ENCODE measurements at places on chromosomes 3 and 15.

DNA sequence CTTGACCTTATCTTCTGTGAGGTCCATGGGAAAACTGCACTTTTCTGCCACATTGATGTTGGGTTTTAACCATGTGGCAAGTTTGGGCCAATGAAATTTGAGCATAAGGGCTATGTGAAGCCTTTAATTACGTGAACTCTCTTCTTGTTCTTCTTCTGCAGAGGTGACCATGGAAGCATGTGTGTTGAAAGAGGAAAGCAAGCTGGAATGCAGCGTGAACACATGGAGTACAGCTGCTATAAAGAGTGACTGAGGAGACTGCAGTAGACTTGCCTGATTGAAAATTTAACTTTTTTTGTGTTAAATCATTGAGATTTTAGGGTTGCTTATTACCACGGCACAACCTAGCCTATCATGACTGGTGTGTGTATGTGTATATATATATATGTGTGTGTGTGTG, 347.3 kb downstream of the ZIC1 start:
- DNase-seq = no peak

DNA sequence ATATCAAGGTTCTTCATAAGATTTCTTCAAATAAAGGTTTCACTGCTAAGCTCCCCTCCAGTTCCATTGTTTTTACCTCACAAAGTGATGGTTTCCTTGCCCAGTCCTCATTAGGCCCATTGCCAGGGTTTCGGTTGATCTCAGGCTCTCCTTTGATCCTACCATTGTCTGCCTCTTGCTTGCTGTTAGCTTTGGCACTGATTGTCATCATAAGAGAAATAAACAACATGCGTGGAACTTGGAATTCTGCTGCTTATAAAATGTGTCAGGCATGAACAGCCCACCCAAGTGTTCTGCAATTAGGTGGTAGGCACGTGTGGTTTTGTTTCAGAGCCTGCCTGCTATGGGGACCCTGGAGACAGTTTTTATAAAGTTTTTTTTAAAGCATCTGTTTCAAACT, 107.6 kb upstream of the BFSP2 start:
- DNase-seq = no peak

DNA sequence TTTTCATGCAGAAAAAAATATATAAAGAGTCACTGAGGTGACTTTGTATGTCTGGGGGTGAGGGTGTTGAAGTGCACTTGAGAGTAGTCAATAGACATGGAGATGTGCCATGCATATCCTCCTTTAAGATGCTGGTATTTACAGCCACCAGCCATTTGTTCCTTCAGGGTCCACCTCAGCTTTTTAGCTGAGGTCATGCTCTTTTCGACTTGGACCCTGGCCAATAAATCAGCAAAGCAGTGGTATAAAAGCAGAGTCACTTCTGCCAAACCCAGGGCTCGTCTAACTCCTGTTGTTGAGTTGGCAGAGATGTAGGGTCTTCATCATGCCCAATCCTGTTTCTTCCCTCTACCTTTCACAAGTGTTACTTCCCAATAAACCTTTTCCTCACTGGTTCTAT, 75.1 kb upstream of the OSTN start:
- DNase-seq = no peak

DNA sequence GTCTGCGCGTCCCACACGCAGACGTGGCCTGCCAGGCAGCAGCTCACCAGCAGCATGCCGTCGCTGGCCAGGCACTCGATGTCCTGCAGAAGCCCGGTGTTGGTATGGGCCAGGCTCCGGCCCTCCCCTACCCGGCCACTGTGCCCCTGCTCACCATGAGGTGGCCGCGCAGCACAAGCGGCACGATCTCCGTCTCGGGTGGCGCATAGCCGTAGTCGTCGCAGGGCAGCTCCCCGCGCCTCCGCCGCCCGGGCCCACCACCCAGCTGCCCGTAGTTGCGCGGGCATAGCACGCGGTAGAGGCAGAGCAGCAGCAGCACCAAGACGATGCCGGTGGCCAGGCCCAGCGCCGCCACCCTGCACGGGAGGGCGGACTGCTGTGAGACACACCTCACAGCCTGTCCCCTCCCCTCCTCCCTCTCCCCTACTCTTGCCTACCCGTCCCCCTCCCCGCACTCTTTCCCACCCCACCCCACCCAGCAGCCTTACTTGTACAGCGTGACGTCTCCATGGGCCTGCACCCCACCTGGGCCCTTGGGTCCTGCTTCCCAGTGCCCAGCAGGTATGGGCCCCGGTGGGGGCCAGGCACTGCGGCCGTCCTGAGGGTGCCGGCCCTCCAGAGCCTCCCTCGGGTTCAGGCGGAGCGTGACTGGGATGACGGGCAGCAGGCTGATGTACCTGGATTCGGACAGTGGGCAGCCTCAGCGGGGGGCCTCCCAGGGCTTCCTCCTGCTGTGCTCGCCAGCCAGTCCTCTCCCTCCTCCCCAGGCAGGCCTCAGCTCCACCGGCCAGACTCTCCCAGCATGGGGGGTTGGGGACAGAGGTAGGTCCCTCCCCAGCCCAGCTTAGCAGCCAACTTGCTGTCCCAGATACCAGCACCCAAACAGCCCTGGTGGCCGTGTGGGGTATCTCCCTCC, 37.6 kb downstream of the PTPN23 start:
- DNase-seq = no peak

- no peak for DNase-seq
Observed at GRCh38 chr15:99562238-99562637, 3.5 kb upstream of the MEF2A start.

DNA sequence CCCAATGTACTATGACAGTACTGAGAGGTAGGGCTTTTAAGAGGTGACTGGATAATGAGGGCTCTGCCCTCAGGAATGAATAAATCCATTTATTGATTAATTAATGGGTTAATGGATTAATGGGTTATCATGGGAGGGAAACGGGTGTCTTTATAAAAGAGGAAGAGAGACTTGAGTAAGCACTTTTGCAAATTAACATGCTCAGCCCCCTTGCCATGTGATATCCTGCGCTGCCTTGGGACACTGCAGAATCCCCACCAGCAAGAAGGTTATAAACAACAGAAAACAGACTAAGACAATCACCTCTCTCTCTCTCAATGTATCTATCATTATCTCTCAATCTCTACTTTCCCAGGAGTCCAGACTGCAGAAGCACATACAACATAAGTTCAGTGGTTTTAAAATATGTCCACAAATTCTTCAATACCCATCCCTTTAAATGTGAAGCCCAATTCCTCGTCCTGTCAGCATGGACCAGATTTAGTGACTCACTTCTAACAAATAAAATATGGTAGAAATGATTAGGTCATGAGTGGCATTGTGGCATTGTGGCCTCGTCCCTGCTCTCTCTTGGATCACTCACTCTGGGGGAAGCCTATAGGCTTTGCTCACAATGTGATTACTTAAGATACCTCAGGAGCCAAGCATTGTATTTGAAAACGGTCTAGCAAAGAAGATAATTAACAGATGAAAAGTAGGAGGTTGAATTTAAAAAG, 40.0 kb upstream of the IL12A start:
- DNase-seq = no peak

DNA sequence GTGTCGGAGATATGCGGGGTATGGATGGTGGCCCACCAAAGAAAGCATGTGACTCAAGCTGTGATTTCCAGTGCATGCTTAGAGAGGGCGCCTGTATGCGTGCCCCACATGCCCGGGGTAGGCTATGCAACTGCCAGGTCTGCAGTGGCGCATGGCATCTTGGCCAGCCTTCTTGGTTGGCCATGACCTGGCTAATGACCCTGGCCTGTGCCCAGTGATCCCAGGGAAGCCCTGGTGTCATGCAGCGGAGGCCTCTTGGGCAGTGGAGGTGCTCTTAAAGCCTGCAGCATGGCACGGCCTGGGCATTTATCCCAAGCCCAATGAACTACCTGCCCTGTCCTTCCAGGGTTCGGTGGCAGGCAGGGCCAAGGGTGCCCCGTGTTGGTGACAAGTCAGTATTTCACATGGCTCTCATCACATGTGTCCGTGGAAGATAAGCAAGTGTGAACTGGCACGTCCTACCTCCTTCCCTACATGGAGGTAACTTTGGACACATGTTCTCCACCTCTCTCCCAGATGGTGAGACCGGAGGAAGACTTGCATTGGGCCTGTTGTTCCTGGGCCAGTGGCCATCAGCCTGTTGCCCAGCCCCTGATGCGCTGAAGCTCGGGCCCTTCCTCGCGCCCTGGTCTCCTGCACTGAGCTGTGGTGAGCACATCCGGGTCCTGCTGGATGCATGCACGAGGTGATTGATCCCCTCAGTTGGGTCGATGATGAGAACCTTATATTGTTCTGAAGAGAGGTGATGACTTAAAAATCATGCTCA, 192.0 kb downstream of the UBE3A start:
- no peak for DNase-seq

GRCh38 chr15:31051496-31052080, 49.9 kb downstream of the TRPM1 start:
- DNase-seq = no peak

GRCh38 chr3:36650271-36650671, 114.1 kb downstream of the DCLK3 start:
- no peak for DNase-seq

- no peak for DNase-seq
Observed at GRCh38 chr3:129929383-129929782, 35.9 kb upstream of the TMCC1 start.

GRCh38 chr3:30347679-30348216, 258.7 kb upstream of the TGFBR2 start:
- peak; percentile 90 for DNase-seq

- peak; percentile 45 for DNase-seq
Observed at GRCh38 chr3:39962581-39962980, 153.2 kb downstream of the MYRIP start.

DNA sequence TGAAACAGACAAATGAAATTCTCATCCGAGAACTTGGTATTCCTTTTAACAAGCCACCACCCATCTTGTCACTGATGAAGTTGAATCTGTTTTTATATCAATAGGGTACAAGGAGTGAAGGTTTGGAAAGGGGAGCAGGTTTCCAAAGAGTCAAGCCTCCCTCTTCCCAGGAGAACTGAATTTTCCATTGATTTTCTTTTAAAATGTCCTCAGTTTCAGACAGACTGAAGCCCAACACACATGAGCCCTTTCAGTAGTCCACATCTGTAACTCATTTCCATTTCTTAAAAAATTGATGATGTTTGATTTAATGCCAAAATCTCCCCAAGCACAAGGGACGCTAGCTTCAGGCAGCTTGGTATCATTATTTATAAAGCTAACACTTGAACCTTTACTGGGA, 187.7 kb downstream of the FOXB1 start:
- no peak for DNase-seq

- DNase-seq = no peak
Observed at GRCh38 chr3:51336261-51336660, 48.8 kb upstream of the MANF start.

GRCh38 chr3:32575451-32576113, 4.9 kb upstream of the DYNC1LI1 start:
- DNase-seq = no peak

- no peak for DNase-seq
Observed at GRCh38 chr15:56948764-56949101, 30.3 kb downstream of the TCF12 start.

GRCh38 chr3:113075588-113075987, 84.8 kb downstream of the GTPBP8 start:
- no peak for DNase-seq

DNA sequence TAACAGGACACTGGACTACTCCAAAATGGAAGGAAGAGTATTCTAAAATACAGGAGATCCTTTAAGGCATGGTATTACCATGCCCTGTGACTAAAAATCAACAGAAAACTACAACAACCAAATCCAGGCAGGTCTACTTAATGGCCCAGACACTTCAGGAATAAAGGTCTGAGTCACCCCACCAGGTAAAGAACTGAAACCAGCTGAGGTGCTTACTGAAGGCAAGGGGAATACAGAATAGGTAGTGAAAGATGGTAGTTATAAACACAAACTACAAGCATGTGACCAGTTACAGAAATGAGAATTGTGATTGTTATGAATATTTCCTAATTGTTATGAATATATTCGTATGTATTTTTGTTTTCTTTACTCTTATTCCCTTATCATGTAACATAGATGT, 13.4 kb downstream of the IFT57 start:
- DNase-seq = no peak

Measured in stromal cell of bone marrow (primary cell).